ENCODE measurements at places on chromosomes 5 and 9.
A peak's percentile ranks its signal among the peaks of the same experiment; 100 is the strongest.

DNA sequence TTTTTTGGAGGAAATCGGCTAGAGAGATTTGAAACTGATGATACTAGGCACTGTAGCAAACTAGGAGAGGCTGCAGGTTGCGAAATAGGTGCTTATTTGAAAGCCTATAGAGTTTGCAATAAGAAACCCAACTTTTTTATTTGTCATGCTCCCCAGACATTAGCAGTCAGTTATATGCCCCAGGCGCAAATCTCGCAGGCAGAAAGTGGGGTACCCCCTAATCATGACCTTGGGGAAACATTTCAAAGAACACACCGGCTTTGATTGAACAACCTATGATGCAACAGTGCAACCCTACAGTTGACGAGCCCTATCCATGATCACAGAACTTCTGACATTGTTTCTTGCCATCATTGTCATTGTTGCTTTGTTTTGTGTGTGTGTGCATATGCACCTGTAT, 510.5 kb downstream of the RAB3C start:
- DNase-seq, result no peak

DNA sequence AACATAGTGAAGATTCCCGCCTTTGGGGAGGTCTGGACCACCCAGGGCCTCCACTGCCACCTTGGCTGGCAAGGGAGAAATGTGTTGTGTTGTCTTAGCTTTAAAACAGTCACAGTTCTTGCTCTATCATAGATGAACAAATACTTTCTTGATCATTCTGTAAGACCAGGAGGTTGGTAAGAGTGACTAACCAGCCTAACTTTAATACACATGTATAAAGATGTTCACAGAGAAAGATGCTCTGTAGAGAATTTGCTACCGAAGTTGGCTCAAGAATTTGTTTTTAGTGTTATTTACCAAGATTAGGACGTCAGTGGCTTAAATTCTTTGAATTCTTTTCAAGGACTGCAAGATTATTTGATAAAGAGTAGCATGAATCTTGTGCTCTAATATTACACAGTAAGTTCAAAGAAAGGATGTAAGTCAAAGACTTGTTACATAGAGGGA, 28.4 kb downstream of the GLRX start:
- DNase-seq, result no peak

GRCh38 chr5:161312882-161313281, 233.6 kb downstream of the GABRB2 start:
- no peak for DNase-seq

DNA sequence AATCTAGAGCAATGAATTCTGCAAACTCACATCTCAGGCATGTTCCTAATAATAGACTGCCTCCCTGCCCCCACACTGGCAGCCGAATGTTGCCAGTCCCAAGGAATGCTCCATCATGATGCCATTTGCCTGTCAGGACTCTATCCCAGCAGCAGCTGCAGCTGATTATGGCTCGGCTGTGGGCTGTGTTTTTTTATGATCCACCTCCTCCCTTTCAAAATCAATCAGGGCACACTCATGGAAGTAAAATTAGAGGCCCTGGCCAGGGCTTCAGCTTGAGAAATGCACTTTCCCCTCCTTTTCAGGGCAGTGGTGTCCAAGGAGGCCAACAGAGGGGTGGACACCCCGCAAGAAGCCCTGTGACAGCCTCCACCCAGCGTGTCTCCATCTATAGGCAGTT, 176.7 kb upstream of the S1PR3 start:
- DNase-seq, result no peak

DNA sequence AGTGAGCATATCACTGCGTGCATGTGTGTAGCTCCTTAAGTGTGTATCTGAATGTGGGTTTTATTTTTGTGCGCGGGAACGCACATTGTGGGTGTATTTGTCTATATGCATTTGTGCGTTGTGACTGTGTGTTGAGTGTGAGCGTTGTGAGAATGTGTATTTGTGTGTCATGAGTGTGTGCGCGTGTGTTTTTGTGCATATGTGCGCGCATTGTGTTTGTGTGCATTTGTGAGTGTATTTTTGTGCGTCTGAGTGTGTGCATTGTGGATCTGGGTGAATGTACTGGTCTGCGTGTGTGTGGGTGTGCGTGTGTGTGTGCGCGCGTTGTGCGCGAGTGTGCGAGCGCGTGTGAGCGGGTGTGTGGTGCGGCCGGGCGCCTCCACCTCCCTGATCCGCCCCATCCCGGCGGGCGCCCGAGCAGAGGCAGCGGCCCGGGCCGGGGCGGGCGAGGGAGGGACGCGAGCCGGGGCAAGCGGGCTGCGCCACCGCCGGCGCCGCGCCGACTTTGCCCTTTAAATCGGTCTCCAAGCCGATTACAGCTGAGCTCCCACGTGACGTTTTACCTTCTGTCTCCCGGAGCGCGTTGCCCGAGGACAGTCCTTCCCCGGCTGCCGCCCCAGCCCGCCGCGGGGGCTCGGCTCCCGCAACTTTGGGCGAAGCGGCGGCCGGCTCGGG, at the start of gene RASGRF2:
RASGRF2 (plus strand) TSS at position 596 of the 675 bp plus-strand sequence. CDS start 376 bp downstream, outside the sequence.
- DNase-seq, result peak; percentile 73

DNA sequence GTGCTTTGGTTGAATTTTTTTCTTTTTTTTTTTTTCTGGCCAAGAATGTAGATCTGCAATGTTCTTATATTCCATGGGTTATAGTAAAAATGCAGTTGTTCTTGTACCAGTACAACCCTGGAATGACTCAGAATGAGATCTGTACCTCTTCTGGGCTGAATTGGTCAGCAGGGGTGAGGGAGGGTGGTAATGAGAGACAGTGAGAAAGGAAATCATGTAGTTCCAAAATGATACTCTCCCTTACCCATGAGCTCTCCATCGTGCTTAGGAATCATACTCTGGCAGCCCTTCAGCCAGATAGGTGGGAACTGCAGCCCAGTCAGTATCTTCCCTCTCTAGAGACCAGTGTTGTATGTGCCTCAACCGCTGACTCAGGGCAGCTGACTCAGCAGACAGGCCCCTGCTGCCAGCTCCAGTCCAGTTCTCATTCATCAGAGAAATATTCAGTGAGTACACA, 2.1 kb upstream of the GLIS3 start:
- DNase-seq, result no peak

- DNase-seq, result no peak
These were observed 139.3 kb upstream of the NFIB start for GRCh38 chr9:14453286-14453685.

GRCh38 chr5:160657068-160657507, 194.9 kb downstream of the ATP10B start:
- DNase-seq, result no peak

- DNase-seq, result no peak
These were observed 14.5 kb upstream of the SPINK7 start for GRCh38 chr5:148297731-148298130.

DNA sequence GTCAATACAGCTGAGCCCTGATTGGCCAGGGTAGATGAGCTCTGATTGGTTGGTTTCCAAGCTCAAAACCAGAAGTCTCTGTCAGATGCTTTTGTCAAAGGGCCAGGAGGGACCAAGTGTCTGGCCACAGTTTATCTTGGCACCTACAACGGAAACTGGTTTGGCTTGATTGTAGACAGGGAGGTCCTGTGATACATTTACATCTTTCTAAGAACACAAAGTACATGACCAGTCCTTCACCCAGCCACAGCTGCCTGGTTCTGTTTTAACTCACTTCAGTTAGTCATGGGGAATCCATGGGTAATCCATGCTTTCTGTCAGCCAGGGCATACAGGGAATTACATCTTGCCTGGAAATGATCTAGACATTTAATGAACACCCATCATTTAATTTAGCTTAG, 171.2 kb downstream of the SLC12A2 start:
- no peak for DNase-seq

GRCh38 chr5:59489551-59489950, 404.0 kb downstream of the PDE4D start:
- DNase-seq, result no peak

- no peak for DNase-seq
These were observed 26.6 kb downstream of the COL23A1 start for GRCh38 chr5:178563621-178564020.

DNA sequence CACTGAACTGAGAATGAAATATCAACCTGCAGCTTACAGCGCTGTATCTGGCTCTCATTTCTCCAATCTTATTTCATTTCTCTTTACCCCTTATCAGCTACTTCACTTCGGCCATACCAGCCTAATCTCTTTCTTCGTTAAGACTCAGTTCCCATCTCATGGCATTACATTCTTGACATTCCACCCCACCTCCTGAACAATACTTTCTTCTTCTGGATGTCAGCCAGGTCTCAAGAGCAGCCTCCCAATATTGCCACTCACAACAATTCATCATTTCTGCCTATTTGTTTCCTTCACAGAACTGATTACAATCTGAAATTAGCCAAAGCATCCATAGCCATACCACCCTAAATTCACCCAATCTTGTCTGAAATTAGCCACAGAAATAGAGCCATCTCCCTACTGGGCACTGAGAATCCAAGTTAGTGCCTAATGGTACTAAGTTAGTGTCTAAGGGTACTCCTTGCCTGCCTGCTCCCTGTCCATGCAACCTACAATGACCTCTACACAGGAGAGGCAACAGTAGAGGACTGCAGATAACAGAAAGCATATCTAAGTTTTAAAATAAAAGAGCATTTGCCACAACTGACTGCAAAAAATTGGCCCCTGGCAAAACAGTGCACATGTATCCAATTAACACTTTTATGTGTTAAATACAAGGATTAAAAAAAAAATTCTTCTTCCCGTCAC, 35.2 kb downstream of the SETX start:
- no peak for DNase-seq

- no peak for DNase-seq
These were observed 187.5 kb upstream of the NR4A3 start for GRCh38 chr9:99634186-99634585.

GRCh38 chr5:176629317-176629852, 949 bp downstream of the SNCB start:
- no peak for DNase-seq

GRCh38 chr9:129779560-129780190, 23.3 kb upstream of the TOR1B start:
- no peak for DNase-seq

GRCh38 chr9:88820055-88820454, 171.2 kb upstream of the S1PR3 start:
- no peak for DNase-seq

DNA sequence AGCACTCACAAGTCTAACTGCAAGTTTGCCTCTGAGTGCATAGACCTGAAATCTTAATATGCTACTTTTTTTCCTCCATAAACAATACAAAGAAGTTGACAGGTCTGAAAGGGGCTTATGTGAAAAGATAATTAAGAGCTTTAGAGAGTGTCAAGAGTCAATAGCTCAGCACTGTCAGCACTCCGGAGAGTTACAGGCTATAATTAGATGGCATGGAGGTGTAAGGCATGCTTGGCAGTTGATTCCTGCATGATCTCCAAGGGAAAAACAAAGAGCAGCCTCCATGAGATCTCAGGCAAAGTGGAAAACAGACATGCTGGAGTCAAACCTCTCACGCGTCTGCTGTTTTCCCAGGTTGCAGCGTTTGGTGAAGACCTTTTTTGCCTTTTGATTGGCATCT, 468.7 kb downstream of the TLE4 start:
- no peak for DNase-seq

DNA sequence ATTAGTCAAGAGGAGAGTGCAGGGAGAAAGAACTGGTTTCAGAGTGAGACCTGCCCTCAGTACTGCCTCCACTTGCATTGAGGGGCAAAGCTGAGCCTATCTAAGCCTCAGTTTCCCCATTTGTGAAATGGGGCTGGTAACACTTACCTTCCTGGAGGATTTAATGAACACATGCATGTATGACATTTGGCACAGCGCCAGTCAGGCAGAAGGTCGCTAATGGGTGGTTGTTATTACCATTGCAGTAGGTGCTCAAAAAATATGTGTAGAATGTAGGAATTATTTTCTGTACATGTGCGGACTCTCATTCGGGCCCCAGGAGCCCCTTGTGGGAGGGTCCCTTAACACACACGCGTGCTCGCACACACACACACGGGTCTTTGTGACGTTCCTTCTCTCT, 10.9 kb downstream of the FAT2 start:
- no peak for DNase-seq

DNA sequence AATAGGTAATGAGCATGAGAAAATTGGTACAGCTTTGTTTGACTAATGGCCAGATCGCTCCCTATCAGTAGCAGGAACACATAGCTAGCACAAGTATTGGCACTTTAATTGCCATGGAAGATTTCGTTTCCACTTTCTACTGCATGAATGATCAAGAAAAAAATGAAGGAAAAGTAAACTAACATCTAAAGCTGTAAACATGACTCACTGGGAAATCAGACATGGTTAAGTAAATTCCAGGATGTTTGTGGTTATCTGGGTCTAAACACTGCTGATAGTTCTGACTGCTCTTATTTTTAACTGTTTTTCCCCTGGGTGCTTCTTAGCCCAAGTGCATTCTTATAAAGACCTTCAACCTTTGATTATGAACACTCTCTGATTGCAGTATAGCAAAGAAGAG, 388.9 kb downstream of the NR2F1-AS1 start:
- no peak for DNase-seq

GRCh38 chr5:152462021-152462721, 57.1 kb upstream of the NMUR2 start:
- DNase-seq, result peak; percentile 4

- no peak for DNase-seq
These were observed 377.9 kb upstream of the TNC start for GRCh38 chr9:115495836-115496235.

DNA sequence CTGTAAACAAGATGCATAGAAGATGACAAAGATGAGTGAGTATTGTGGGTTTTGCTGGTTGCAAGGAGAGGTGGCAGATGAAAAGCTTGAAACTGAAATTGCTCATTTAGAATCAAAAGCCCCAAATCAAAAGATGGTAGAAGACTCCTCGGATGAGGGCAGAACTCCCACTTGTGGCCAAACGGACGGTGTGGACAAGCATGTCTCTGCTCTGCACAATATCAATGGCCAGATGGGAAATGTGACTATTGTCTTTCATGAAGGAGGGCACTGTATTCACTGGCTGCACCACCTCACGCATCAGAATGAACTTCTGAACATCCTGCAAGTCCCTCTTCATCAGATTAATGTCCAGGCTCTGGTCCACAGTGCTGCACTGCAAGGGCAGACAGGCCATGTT, 541.7 kb downstream of the MTRR start:
- no peak for DNase-seq

DNA sequence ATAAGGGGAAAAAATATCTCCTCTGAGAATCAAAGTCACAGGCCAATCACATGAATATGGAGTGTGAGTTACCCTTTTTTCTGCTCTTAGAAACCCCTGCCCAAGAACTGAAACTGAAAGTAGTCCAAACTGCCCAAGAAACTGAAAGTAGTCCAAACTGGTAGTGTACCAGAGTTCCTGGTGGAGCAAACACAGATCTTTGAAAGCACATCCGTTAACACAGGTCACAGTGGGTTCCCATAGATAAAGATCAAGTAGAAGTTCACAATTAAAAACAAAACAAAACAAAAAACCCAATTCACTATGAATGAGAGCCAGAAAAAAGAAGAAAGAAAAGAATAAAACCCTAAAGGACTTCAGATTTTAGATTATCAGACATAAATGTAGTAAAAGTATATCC, 332.4 kb upstream of the EFNA5 start:
- peak; percentile 54 for DNase-seq

- no peak for DNase-seq
These were observed 380.4 kb downstream of the PSAT1 start for GRCh38 chr9:78677326-78677725.

GRCh38 chr5:14351086-14351661, 208.0 kb downstream of the TRIO start:
- no peak for DNase-seq

GRCh38 chr5:139852696-139853095, 57.1 kb downstream of the PSD2 start:
- DNase-seq, result no peak

- no peak for DNase-seq
These were observed 219.8 kb downstream of the ARL15 start for GRCh38 chr5:54090495-54091120.
